Right cardiac atrium (tissue), 5 donors: ENCODE measurements at places on chromosomes 5 and 9.
A peak's percentile ranks its signal among the peaks of the same experiment; 100 is the strongest.

GRCh38 chr5:56951126-56951945 is 587 bp downstream of the MIER3 start:
- peak; percentile 71 for DNase-seq

DNA sequence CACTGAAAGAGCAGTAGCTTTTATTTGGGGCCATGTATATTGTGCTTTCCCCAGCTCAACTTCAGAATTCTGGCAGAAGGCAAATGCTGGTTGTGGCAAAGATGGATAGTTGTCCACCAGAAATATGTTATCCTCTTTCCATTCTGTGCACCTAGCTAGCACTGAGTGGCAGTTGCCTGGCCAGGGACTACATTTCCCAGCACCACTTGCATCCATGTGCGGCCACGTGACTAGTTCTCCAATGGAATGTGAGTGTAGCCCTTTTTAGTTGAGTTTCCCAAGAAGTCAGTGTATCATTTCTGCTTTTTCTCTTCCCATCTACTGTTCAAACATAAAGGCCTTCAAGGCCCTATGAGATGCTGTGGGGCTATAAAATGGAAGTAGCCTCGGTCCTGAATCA is 354.0 kb upstream of the CLINT1 start:
- no peak for DNase-seq

DNA sequence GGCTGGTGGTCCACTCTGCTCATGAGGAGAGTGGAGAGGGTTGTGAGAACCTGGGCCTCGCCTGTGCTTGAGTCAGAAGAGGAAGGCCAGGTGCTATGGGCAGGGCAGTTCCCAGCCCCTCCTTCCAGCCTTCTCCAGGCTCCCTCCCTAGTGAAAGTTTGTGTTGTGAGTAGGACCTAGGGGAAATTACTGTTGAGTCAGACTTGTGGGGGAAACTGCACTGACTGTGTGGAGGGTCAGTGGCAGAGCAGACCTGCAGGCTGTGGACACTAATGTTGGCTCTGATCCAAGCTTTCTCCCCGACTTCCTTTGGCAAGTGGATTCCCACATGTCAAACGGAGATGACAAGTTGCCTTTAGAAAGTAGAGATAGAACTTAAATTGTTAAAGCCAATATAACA is 102.6 kb downstream of the ARHGAP26 start:
- DNase-seq: no peak

DNA sequence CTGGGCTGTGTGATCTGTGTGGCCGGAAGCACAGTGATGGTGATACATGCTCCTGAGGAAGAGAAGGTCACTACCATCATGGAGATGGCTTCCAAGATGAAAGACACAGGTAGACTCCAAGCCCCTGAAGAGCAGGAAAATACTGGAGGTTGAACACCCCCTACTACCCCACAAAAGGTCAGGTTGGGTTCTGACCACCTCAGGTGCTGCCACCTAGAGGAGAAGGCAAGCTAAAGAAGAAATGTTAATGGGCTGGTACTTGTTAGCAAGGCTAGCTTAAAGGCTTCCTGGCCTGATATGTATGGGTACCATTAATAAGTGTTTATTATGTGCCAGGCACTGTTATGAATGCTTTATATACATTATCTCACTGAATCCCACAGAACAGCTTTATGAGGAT is 11.7 kb downstream of the NIPAL4 start:
- no peak for DNase-seq

- DNase-seq: no peak
These were observed 7.4 kb downstream of the IRX4 start for GRCh38 chr5:1875281-1875842.

GRCh38 chr9:136688274-136689107 is 1.2 kb upstream of the AGPAT2 start:
- peak; percentile 60 for DNase-seq

DNA sequence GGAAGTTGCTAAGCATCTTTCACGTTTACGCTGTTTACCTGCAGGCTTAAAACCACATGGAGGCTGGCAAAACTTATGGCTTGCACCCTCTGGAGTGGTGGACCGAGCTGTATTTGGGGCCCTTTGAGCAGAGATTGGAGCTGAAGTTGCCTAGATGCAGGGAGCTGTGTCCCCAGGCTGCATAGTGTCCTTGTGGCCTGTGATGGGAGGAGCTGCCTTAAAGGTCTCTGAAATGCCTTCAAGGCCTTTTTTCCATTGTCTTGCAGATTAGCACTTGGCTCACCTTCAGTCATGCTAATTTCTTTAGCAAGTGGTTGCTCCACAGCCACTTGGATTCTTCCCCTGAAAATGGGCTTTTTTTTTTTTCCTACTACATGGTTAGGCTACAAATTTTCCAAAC is 81.5 kb upstream of the CHD1 start:
- DNase-seq: no peak

GRCh38 chr9:97468658-97469448 is 32.6 kb upstream of the TMOD1 start:
- DNase-seq: peak; percentile 79

DNA sequence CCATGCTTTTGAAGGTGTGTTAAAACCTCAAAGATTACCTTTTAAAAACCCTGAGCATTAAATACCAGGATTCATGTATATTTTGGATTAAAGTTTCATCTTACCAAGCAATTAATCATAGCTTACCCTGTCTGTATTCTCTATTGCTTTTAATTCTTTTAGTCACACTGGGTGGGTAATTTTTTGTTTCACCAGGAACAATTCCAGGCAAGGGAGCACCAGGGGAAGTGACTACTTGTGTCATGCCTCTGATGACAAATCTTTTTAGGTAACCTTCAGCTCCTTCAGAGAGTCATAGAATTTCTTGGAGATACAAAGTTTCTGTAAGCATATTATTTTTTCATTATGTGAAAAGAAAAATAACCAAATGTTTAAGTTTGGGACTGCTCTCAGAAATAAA is 33.4 kb upstream of the ANXA1 start:
- no peak for DNase-seq

DNA sequence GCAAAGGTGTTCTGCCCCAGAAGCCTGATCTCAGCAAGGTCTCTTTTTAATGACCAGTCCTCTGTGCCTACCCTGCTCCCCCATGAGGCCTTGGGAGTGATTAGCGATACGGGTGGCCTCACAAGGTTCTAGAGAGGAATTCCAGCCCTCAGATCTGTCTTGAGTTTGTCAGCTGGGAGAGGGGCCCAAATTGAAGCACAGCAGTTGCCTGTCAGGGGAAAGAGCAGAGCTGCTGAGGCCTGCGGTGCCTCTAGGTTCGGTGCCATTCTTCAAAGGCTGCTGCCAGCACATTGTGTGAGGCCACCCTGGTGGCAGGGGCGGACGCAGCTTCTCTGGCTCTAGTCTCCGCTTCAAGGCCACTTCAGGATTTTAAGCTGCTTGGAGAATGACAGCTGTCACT is 85.7 kb upstream of the GRIA1 start:
- no peak for DNase-seq

DNA sequence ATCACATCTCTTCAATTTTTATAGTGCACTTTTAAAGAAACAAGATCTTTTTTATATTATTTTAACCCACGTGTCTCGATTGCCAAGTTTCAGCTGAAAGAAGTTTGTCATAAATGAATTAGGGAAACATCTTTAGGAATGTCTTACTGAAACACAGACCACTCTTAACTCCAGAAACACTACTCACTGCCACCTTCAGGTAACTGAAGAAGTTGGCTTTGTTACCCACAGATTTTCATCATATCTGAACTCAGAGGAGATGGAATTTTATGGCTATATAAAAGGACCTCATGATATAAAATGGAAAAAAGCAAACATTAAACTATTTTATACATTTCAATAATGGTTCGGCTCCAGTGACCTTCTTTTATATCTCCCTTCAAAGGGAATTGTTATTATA is 158.0 kb downstream of the SEMA5A start:
- DNase-seq: no peak

- no peak for DNase-seq
These were observed 51.2 kb upstream of the HSPA9 start for GRCh38 chr5:138626333-138626944.

DNA sequence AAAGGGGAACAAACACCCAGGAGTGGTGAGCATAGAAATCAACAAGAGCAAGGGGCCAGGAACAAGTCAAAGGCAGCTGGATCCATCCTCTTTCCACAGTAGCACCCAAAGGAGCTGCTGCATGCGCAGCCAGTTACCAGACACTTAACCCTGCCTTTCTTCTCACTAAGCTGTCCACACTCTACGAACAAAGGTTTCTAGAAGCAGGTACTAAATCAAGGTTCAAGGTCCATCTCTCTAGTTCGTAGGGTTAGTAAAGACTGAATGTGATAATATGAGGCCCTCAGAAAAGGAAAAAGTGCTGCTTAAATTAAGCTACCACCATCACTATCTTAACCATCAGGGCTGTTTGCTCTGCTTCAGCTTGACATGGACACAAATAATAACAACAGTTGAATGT is 121.2 kb upstream of the NIPBL start:
- DNase-seq: no peak

DNA sequence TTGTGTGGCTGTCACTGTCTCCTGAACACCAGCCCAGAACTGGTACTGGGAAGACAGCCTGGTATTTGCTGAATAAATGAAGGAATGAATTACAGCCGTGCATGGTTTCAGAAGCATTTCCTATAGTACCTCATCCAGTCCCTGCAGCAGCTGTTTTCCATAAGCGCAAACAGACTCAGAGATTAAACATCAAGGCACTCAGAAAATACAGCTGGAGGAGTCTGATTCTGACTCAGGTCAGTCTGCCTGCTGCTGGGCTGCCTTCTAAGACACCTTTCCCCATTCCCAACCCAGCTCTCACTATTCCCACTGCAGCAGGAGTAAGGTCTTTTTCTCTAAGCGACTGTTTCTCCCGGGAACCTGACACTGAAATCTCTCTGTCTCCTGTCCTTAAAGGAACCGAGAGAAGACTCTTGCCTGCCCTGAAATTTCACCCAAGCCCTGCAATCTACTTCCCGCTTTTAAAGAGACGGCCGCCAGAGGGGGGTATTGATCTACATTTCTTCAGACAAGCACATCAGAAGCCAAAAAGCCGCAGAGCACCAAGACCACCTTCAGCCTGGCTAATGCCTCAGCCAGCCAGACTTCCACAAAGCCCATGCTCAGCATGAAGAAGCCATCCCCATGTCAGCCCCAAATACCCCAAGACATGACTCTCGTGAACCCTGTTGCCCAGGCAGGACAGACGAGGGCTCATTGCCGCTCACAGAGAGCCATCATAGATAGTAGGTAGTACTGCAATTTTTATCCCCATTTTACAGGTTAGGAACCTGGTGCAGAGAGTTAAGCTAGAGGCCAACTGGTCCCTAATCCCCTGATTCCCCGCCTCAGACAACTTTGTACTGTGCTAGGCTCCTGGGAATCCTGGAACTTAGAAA is 5.4 kb upstream of the FOXI1 start:
- DNase-seq: peak; percentile 74

- DNase-seq: no peak
These were observed 135.7 kb downstream of the MLLT3 start for GRCh38 chr9:20486552-20486951.

DNA sequence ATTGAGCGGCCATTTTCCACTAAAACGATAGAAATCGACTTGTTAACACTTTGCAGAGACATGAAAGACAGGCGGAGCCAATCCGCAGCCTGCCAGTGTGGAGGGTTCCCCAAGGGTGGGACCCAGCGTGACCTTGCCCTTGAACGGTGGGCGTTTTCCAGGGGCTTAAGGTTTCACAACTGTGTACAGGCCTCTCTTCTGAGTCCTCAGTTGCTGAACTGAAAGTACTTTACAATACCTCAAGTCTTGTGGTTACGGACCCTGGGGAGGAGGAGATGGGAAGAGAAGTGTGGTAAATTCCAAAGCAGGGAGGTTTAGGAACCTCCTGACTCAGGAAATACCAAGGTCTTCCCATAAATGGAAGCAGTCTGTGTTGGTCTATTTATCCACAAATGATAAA is 68.2 kb upstream of the CKMT2 start:
- DNase-seq: no peak

DNA sequence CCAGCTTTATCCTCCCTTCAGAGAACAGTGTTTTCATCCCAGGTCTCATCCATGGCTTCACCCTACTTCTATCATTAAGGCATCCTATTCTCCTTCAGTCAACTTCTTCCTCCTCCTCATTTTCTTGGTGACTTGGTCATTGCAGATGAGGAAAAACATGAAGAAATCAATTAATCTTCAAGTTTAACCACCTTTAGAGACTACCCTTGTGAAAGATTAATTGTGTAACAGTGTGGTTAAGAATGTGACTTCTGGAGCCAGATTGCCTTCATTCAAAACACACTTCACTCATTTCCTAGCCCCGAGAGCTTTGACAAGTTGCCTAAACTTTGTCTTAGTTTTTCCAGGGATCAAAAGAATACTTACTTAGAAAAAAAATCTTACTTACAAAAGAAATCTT is 110.0 kb downstream of the STK32A start:
- DNase-seq: no peak
